A549 (cell line): ENCODE measurements at places on chromosomes 6 and 20. TPM values are rescaled to one million over a fixed set of nuclear protein-coding genes. Genes with fewer than 3 reads are reported as not detected.

Gene NRSN1
- not detected in 3 replicates for polyA plus RNA-seq

Gene PDYN
- 0.04 TPM in 1 of 3 replicates, not detected in the others for polyA plus RNA-seq

Gene ENPP3
- not detected in 3 replicates for polyA plus RNA-seq

Gene B3GALT4
- polyA plus RNA-seq, result 0.24 to 0.41 TPM (median 0.27 TPM) in 3 replicates

Gene ADGRB3
- not detected in 3 replicates for polyA plus RNA-seq

Gene BMP2
- polyA plus RNA-seq, result 0.09 to 0.20 TPM (median 0.19 TPM) in 3 replicates

Gene SLC22A16
- polyA plus RNA-seq, result not detected in 3 replicates

Gene TREML1
- polyA plus RNA-seq, result not detected in 3 replicates

Gene RSPO3
- 119 to 128 TPM (median 120 TPM) in 3 replicates for polyA plus RNA-seq

Gene MYBL2
- polyA plus RNA-seq, result 48.9 to 59.5 TPM (median 53.7 TPM) in 3 replicates

Gene ZC3H12D
- polyA plus RNA-seq, result 0.04 to 0.05 TPM (median 0.04 TPM) in 3 replicates

DNA sequence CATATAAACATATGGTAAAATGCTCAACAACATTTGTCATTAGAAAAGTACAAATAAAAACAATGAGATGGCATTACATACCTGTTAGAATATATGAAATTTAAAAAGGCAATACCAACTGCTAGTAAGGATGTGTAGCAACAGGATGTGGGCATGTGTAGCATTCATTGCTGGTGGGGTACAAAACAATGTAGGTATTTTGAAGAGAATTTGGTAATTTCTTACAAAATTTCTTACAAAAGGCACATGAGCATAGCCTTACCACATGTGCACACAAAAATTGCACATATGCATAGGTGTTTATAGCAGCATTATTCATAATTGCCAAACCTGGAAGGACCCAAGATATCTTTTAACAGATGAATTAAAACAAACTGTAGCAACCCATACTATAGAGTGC is 1355.1 kb upstream of the CITED2 start:
- no peak for DNase-seq

- no peak for DNase-seq
These were observed 644.8 kb downstream of the HACE1 start for GRCh38 chr6:104214901-104215300.

GRCh38 chr6:135458051-135458450 is 39.5 kb downstream of the AHI1 start:
- no peak for DNase-seq

DNA sequence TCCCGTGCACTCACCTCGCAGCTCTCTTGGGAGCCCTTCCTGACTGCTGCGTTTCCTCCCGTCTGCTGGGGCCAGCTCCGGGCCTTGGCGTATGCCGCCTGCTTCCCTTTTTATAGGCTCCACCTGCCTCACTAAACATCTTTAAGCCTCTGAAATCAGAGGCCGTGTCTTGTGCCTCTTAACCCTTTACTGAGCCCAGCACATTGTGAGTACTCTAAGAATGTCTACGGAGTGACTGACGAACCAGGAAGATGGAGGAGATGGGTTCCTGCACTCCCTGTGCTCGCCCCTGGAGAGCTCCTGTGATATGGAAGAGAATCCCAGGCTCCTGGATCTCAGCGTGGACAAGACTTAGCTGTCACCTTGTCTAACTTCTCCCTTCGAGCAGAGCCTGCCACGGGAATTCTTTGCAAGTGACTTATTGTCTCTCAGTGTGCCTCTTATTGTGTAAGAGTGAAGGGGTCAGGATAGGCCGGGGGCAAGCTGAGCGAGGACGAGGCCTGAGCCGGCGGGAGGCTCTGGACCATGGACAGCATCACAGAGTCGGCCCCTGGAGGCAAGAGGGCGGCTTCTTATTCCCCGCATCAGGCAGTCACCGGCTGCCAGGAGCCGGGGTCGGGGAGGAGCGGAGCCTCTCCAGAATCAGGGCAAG is 70.9 kb upstream of the CCDC167 start:
- DNase-seq, result no peak

DNA sequence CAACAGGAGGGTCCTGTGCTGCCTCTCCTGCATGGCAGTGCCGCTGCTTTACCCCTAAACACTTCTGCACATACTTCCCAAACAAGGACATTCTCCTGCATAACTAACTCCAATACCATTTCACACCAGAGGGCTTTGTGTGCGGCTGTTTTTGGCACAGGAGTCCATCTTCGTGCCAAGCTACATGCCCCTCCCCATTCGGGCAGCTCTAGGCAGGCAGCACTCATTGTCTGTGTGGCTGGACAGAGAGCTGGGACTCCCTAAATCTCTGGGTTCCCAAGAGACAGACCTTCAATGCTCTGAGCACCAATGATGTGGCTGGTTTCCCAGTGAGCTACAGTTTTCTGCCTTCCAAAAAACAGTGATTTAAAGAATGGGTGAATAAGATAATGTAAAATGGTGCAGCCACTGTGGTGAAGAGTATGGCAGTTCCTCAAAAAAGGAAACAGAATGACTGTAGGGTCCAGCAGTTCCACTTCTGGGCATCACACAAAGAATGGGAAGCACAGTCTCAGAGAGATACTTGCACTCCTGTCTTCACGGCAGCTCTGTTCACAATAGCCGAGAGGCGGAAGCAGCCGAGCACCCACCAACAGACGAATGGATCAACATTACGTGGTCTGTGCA is 80.3 kb upstream of the DUSP22 start:
- DNase-seq, result no peak

- DNase-seq, result no peak
These were observed 735.4 kb downstream of the CBLN4 start for GRCh38 chr20:55269913-55270312.

GRCh38 chr6:67331304-67331703 is 1303.8 kb upstream of the ADGRB3 start:
- no peak for DNase-seq

DNA sequence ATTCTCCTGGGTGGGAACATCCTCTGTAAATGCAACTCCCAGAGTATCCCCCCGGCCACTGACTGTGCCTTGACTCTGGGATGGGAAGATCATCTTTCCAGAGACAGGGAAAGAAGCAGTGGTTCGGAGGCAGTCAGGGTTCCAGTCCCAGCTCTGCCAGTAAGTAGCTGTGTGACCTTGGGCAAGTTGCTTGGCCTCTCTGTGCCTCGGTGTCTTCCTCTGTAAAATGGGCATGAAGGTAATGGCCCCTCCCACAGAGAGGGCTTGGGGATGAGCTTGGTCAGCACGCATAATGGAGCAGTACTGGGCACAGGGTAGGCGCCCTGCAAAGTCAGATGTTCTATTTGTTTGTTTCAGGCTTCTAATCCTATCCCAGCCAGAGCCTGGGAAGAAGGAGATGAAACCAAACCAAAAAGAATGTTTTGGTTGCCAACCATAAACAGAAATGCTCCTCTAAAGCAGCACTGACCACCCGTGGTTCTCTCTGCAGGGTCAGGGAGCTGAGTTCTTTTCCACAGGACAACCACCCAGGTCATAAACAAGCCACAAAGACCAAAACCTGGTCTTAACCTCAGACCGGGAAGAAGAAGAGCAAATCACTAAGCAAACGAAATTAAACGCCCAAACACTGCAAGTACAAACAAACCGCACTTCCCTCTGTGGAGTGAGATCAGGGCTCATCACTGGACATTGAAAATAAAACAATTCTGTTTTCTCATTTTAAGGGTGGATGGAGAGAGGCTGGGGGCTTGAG is 381.0 kb upstream of the SULF2 start:
- DNase-seq, result no peak

- DNase-seq, result no peak
These were observed 52.5 kb downstream of the RBL1 start for GRCh38 chr20:37042986-37043972.

- no peak for DNase-seq
These were observed 19.6 kb upstream of the PKHD1 start for GRCh38 chr6:52106994-52107393.

DNA sequence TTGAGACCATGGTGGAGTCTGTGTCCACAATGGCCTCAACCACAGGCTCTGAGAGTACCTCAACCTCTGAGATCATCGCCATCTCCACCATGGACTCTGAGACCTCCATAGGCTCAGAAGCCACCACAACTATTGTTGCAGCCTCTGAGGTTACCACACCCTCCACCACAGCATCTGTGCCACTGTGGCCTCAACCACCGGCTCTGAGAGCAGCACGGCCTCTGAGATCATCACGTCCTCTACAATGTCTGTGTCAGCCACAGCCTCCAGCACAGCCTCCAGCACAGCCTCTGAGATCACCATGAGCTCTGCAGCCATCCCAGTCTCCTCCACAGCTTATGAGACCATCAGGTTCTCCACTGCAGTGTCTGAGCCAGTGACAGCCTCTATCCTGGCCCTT is 19.4 kb upstream of the MUC21 start:
- no peak for DNase-seq

DNA sequence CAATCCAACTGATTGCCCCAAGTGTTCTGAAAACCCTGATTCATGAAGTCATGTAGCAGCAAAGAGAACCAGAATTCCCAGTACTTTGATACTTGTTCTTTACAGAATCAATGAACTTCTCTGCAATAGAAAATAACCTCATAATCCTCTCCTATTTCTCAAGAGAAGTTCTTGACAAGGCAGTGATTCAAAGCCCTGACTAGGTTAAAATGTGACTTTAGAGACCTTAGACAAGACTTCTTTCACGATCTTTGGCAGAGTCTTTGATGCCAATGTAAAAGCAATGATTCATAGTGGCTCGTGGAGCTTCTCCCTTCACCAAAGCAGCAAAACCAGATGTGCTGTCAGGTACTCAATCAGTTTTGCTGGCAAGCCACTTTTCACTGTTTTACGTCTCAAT is 95.2 kb downstream of the CDK19 start:
- DNase-seq, result no peak

GRCh38 chr20:60132162-60132826 is 174.1 kb downstream of the CDH26 start:
- DNase-seq, result no peak

DNA sequence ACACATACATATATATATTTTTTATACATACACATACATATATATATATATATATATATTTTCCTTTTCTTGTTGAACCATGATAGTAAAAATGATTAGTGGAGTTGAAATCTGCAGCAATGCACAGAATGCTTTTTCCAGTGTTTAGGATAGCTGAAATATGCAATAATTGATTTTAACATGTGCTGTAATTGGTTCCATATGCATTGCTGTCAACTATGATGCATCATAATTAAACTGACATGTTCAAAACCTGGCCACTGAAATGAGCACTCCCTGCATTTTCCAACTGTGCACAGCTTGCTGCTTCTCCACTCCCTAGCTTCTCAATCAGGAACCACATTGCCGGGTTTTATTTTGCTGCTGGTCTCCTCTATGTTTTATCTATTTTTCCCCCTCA is 358.3 kb downstream of the PAX1 start:
- DNase-seq, result no peak

GRCh38 chr20:44461803-44462174 is 13.9 kb upstream of the TTPAL start:
- DNase-seq, result no peak

DNA sequence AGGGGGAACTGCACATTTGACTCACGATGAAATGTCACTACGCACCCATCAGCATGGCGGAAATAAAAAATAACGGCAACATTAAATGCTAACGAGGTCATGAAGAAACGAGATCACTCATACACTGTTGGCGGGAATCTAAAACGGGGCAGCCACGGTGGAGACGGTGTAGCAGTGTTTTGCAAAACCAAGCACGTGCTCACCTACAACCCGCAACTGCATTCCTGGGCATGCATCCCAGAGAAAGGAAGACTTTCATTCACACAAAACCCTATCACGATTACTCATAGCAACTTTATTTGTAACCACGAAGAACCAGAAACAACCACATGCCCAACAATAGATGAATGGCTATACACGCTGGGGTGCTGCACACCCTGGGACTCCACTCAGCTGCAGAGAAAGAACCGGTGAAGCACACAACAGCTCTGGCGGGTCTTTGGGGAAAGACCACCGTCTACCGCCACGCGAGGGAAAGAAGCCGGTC is 77.0 kb downstream of the YTHDF1 start:
- DNase-seq, result no peak

GRCh38 chr20:25139029-25139705 is 56.3 kb upstream of the ENTPD6 start:
- peak; percentile 51 for DNase-seq

GRCh38 chr6:111581957-111582356 is 23.7 kb downstream of the TRAF3IP2 start:
- DNase-seq, result no peak

GRCh38 chr6:100808638-100809275 is 72.4 kb downstream of the ASCC3 start:
- no peak for DNase-seq

DNA sequence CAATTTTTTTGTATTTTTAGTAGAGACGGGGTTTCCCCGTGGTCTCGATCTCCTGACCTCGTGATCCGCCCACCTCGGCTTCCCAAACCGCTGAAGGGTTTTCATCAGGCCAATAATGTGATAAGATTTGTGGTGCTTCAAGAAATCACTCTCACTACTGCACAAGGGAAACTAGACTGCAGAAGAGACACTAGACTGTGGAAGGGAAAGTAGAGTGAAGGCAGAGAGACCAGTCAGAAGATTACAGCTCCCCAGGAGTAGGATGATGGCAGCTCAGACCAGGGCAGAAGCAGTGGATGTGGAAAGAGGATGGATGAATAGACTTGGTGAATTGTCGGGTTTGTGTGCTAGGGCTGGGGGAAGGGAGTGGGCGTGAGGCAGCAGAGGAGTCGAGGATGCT is 48.0 kb upstream of the GTSF1L start:
- no peak for DNase-seq

DNA sequence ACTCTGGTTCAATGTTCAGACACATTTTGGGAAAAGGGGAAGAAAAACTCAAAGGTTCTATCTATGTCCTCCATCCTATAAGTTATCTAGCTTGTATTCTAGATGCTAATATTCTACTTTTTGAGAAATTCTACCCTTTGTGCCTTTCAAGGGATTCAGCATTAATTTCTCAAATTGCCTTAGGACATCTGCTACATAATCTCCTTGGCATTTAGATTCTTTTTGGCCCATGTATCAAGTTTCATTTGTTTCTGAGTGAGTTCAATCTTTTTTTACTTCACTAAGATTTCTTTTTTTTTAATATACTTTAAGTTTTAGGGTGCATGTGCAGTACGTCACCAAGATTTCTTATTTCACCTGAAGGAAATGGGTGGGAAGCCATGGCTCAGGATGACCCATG is 232.7 kb upstream of the TENT5A start:
- DNase-seq, result no peak

DNA sequence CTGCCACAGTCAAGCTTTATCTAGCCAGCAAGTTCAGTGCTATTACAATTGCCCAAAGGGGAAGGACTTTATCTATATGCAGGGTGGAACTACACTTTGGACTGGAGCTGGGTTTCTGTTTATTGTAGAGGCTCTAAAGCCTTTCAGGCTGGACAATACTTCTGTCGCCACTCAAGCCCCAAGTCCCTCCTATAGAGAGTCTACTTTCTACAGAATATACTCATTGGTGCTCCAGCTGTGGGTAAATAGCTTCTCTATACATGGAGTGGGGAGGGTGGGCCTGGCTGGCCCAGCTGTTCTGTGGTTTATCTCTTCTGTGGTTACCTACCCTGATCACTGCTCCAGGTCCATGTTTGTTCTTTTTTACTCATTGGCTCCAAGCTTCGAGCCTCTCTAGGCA is 151.8 kb upstream of the MYLIP start:
- DNase-seq, result no peak

GRCh38 chr20:49634116-49634515 is 66.2 kb upstream of the PTGIS start:
- DNase-seq, result no peak
